Epithelial cell of proximal tubule (primary cell): ENCODE measurements at places on chromosomes 5 and 9. TPM values are rescaled to one million over a fixed set of nuclear protein-coding genes. Genes with fewer than 3 reads are reported as not detected.

- DNase-seq, result no peak
These were observed 168.0 kb upstream of the SPRY4 start for GRCh38 chr5:142492781-142493281.

Gene ADAMTS16
- under 0.01 and 0.22 TPM in 2 replicates for total RNA-seq

DNA sequence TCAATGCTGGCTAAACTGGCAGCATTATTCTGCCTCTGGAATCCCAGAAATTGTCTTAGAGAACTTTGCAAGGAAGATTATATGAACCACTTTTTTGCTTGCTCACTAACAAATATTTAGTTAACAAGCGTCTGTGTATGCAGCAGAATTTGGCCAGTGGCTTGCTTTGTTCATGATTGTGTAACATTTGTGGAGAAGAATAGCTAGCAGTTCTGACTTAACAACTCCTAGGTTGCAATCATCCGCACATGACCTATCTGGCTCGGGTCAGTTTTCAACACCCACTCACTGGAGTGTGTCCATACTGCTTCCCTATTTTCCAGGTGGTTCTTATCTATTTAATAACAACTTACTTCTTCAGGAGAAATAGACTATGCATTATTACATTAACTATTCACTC is 98.5 kb downstream of the SNX18 start:
- peak; percentile 31 for DNase-seq

DNA sequence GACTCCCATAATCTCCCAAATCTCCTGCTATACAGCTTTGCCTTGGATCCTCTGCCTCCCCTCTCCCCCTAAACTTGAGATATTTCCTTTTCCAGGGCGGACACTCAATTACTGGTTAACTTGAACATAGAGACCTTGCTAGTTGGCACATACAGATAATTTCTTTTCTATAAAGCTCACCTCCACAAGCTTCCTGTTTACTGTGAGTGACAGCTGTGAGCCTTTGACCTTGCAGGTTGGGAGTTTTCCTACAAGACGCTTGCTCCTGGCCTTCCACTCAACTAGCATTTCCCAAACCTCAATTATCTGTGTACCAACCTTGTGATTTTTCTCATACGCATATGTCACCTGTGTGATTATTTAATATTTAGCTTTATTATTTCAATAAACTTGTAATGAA is 114.5 kb downstream of the GNA14 start:
- DNase-seq, result no peak

DNA sequence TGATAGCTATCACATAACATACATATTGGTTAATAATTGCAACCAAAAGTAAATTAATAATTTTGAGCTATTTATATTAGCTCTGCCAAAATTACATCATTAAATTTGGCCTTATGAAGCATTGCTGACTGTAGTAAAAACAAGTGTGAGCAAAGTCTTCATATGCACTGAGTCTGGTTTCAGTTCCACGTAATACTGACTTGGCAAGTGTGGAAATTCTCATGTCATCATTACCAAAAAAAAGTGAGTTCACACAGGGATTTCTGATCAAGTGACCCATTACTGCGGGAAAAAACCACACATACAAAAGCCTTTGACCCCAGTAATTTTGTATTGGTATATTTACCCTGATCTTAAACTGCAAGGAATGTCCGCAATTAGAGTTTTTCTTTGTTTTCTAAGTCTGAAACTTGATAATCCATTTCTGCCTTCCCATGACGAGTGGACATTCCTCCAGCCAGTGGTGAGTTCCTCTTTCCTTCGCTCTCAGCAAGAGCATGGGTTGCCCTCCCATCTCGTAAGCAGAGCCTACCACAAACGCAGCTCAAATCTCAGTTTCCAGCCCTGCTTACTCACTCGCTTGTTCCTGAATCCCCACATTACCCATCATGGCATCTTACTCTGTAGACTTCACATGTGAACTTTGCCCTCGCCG is 220.2 kb upstream of the DMRT1 start:
- DNase-seq, result no peak

Gene NTRK2
- 0.14 and 0.46 TPM in 2 replicates for total RNA-seq

GRCh38 chr9:68979538-68980314 is 34.2 kb downstream of the PRKACG start:
- DNase-seq, result no peak

DNA sequence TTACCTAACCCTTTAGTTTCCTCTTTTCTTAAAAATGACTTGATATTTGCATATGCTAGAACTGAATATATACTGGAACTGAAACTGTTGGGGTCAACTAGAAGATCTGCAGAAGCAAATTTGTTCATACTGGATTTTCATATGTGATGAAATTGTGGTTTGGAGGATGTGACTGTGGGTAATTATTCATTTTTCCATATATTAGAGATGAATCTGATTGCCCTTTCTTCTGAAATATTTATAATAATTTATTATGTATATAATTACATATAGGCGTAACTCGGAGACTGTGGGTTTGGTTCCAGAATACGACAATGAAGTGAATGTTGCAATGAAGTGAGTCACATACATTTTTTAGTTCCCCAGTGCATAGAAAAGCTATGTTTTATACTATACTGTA is 149.1 kb downstream of the ATP10B start:
- no peak for DNase-seq

Gene PCA3
- not detected in 2 replicates for total RNA-seq

GRCh38 chr5:158921441-158922262 is 178.1 kb downstream of the EBF1 start:
- no peak for DNase-seq

Gene C5
- 0.52 and 0.65 TPM in 2 replicates for total RNA-seq

Gene ITK
- 0.29 TPM in 1 of 2 replicates, not detected in the other for total RNA-seq

DNA sequence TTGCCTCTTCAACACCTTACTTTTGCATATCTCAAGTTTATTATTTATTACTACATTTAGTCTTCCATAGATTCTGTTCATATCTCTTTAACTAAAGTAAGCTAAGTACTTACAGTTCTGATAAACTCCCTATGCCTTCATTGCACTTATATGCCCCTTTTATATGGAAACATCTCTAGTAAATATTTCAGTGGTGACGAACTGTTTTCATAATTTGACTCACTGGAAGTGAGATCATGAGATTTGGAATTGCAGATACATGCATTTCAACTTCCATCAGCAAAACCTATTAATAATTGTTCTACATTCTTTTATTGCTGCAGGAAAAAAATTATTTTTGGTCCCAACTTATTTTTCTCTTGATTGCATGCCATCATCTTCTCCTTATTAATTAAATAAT is 263.5 kb downstream of the CD180 start:
- no peak for DNase-seq

- DNase-seq, result no peak
These were observed 472.9 kb upstream of the ACTBL2 start for GRCh38 chr5:57955511-57955910.

Gene FIBCD1
- total RNA-seq, result 0.29 TPM in 1 of 2 replicates, not detected in the other

- no peak for DNase-seq
These were observed 79.7 kb upstream of the ASTN2 start for GRCh38 chr9:117494401-117495090.

DNA sequence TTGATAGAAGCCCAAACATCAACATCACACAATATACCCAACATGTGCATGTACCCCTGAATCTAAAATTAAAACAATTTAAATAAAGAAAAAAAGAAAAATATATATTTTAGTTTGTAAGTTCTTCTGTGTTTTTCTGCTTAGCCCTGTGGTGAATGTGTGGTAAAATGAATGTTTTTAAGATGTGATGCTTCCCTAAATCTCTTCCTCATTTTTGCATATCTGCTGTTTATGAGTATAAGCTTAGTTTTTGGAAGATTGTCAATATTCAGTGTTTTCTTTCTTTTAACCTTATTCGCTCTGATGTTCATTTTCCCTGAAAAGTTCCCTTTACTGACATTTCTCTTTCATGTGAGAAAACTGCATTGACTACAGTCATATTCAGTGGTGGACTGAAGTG is 44.4 kb upstream of the DAB2 start:
- DNase-seq, result no peak

DNA sequence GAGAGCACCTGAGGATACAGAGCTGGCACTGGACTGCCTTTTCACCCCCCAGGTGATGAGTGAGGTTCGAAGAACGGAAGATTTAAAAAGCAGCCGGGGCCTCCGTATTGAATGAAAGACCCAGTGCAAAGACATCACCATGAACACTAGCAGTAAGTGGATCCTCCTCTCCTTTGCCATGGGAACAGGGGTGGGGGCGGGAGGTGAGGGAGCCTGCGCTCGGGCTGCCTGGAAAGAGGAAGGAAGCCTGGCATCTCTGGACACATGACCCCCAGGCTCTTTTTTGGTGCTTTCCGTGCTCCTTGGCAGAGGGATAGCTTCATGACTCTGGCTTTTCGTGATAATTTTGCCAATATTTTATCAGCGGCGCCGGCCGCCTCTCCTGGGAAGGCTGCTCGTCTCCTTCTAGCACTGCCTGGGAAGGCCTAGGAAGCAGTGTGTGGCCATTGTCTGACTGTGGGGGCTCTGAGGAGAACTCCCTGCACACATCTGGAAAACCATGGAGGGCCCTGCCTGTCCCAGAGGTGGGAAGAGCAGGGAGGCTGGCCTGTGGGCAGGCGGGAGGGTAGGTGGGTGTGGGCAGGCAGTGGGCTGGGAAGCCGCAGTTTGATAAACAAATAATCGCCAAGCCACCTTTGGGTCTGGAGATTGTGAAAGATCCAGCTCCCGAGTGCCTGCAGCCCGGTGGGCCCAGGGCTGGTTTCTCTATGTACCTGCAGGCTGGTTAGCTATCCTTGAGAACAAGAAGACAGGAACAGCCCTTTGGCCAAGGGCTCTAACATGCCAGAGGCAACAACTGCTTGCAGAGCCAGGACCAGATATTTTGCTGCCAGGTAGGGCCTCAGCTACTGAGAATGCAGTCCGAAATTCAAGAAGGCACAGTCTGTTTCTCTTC is 911 bp downstream of the ABLIM3 start:
- no peak for DNase-seq

Gene PTGDS
- not detected in 2 replicates for total RNA-seq

Gene COL5A1
- 4.3 and 16.0 TPM in 2 replicates for total RNA-seq

Gene MSX2
- total RNA-seq, result 1.1 and 3.7 TPM in 2 replicates

Gene CD72
- total RNA-seq, result 0.51 and 1.2 TPM in 2 replicates

DNA sequence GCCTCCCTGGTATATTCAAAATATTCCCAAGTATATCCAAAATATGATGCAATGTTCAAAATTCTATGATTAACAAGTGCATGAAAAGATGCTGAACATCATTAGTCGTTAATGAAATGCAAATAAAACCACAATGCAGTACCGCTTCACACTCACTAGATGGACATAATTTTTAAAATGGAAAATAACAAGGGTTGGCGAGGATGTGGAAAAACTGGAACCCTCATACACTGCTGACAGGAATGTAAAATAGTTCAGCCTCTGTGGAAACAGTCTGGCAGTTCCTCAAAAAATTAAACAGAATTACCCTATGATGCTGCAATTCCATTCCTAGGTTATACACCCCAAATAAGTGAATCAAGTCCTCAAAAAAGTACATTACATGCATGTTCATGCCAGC is 36.1 kb upstream of the MYOT start:
- no peak for DNase-seq
